ENCODE measurements at places on chromosomes 3 and 15.

DNA sequence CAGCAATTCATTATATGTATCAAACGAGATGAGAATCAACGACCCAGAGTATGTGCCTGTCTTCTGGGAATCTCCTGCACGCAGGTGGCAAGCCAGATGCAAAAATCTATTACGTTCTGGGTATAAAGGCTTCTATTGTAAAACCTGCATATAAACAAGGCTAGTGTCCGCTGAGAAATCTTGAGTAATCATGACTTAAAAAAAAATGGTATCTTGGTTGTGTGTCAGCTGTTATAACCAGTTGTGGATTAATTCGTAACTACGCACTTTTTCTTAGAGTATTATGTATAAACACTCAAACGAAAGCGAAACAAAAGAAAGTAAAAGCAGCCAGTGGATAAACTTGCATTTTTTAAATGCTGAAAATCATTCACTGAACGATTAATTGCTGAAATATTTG is 509.1 kb downstream of the RSL24D1 start:
- no peak for DNase-seq

GRCh38 chr15:70238917-70239316 is 141.2 kb upstream of the TLE3 start:
- no peak for DNase-seq

- DNase-seq, result no peak
These were observed 633.7 kb downstream of the MECOM start for GRCh38 chr3:169029674-169030285.

- DNase-seq, result no peak
These were observed 21.4 kb upstream of the JMJD7 start for GRCh38 chr15:41806291-41807181.

DNA sequence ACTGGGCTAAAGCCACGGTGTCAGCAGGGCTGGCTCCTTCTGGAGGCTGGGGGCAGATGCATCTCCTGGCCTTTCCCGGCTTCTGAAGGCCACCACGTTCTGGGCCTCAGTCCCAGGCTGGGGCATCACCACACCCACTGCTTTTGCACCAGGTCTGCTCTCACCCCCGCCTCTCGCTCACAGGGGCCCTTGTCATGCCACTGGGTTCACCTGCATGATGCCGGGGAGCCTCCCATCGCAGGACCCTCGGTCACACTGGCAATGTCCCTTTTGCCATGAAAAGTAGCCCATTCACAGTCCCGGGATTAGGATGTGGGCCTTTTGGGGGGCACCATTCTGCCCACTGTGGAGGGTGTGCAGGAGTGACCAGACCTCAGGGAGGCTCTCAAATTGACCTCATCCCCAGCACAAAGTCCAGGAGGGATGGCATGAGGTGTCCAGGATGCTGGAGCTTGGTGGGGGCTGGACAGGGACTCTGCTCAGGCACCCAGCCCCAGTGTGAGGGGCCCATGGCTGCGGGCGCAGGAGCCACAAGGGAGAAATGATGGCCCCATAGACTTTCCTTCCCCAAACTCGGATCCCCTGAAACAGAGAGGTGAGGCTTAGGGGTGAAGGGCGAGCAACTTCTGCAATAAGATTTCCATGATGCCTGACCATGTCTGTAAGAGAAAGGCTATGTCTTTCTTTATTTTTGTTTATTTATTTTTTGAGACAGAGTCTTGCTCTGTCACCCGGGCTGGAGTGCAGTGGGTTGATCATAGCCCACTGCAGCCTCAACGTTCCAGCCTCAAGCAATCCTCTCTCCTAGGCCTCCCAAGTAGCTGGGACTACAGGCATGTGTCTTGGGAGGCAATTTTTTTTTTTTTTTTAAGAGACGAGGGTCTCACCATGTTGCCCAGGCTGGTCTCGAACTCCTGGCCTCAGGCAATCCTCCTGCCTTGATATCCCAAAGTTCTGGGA is 189.1 kb downstream of the GOLGA6L6 start:
- no peak for DNase-seq

GRCh38 chr15:85005746-85006145 is 24.1 kb downstream of the PDE8A start:
- no peak for DNase-seq

DNA sequence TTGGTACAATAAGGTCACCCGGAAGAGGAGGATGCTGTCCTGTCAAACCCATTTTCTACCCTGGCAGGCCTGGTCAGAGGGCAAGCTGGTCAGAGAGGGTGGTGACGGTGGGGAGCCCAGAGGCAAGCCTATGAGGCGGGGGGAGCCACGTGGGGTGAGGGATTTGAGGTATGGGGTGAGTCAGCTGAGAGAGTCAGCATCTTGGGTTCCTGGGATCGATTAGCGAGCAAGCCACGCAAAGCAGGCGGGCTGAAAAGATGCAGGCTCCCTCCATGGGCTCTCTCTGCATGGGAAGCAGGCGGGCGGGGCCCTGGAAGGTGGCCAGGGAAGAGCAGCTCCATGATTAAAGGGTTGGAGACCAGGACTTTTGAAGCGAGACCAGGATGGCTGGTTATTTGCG is 48.1 kb downstream of the MAGEF1 start:
- no peak for DNase-seq

DNA sequence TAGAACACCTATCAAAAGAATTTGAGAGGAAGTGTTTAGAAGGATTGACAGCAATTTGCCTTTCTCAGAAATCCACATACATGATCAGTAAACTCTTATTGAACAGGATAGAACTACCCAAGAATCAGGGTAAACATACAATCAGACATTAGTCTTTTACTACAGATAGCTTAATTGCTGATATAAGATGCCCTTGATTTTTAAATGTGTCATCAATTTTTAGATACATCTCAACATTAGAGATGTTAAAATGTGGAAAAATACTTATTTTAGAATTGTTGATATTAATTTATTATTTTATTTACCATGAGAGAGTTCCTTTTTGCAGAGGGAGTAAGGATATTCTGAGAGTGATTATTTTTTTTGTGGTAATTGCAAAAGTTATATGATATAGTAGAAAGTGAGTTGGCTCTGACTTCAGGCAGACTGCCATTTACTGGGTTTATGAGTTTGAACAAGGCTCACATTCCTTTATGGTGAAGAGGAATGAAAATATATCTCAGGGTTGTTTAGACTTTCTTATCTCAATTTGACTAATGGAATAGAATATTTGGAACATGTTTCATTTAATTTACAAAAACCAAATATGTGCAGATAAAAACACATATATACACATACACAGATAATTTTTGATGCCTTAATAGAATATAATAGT is 302.8 kb upstream of the GOLIM4 start:
- DNase-seq, result no peak

DNA sequence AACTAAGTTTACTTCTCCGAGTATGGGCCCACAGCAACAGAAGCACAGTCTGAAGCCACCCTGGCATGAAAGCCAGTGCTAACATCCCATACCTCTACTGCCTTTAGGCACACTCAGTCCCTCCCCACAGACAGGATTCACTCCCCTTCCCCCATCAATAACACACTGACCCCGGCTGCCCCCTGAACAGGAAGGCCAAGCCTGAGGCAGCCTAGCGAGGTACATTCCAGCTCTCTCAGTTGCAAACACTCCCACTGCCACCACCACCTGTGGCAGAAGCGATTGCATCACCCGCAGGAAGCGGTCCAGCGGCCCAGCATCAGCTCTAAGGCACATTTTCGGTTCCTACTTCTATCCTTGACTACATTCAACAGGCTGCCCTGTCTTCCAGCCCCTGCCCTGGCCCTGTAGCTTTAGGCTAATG is 7.0 kb upstream of the BMF start:
- no peak for DNase-seq

- DNase-seq, result no peak
These were observed 207.5 kb downstream of the ZNF385D start for GRCh38 chr3:21543380-21544075.

DNA sequence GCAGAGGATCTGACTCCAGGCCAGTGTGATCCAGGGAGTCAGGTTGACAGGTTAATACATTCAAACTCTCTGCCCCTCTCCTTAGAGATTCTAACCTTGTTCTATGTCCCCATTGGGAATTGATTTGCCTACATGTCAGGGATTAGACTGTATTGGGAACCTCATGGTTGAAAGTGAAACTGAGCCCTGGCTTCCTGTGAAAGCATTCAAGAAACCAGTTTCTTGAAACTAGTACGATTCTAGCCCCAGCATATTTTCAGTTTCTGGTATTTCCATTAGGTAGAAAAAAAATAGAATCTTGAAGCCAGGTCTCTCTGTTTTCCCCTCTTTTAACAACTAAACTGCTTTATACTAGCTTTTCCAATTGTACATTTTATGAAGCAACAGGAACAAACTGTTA is 140.4 kb upstream of the ABI3BP start:
- DNase-seq, result no peak

- DNase-seq, result no peak
These were observed 201.3 kb downstream of the RBMS3 start for GRCh38 chr3:29481969-29482767.

DNA sequence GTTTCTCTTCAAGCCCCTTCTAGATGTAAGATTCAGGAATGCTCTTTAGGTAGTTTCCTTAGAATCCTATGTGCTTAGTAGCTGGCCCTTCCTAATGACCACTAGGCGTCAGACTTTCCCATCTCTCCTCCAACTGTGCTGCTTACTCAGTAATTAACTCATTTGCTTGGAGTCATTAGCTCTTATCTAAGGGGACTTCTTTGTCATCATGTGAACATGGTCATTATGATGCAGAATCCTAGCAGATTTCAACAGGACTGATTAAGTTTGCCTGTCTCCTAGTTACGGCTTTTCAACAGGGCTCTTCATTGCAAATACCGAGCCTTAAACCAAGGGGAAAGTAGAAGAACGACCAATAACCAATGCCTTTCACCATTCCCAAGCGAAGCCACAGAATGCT is 46.4 kb downstream of the GJD2 start:
- DNase-seq, result no peak

GRCh38 chr15:32844118-32844711 is 126.4 kb downstream of the GREM1 start:
- DNase-seq, result no peak

DNA sequence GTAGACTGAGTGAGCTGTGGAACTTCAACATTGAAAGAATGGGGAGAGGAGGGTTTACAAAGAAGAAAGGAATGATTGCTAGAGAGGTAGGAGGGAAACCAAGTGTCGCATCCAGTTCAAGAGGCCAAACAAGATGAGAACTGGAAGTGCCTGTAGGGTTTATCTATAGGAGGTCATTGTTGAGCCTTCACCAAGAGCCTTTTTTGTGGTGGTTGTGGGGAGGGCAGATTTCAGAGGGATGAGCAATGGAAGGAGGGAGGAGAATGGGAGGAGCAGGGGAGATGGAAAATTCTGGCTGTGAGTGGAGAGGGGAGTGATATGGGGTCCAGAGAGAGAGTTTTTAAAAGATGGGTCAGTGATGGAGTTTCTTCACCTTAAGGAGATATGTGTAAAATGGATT is 8.5 kb downstream of the PDIA5 start:
- DNase-seq, result no peak

GRCh38 chr3:61628636-61629035 is 67.3 kb downstream of the PTPRG start:
- DNase-seq, result no peak

DNA sequence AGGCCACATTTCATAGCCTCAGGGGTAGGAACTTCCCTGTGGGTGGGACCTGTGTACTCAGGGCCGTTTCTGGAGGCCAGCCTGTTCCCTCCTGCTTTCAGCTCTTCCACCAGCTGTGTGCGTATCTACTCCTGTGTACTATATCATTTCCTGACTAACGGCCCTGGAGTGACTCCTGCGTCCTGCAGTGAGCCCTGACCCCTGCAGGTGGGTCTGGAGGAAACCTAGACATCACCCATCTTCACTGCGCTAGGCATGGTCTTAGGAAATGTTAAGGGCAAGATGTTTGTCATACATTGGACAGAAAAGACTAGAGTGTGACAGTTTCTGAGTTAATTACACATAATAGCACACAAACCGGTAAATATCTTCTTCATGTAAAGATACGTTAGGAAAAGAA is 297.3 kb downstream of the GABRB3 start:
- DNase-seq, result no peak

- no peak for DNase-seq
These were observed 23.6 kb upstream of the MYLK start for GRCh38 chr3:123907720-123908119.

DNA sequence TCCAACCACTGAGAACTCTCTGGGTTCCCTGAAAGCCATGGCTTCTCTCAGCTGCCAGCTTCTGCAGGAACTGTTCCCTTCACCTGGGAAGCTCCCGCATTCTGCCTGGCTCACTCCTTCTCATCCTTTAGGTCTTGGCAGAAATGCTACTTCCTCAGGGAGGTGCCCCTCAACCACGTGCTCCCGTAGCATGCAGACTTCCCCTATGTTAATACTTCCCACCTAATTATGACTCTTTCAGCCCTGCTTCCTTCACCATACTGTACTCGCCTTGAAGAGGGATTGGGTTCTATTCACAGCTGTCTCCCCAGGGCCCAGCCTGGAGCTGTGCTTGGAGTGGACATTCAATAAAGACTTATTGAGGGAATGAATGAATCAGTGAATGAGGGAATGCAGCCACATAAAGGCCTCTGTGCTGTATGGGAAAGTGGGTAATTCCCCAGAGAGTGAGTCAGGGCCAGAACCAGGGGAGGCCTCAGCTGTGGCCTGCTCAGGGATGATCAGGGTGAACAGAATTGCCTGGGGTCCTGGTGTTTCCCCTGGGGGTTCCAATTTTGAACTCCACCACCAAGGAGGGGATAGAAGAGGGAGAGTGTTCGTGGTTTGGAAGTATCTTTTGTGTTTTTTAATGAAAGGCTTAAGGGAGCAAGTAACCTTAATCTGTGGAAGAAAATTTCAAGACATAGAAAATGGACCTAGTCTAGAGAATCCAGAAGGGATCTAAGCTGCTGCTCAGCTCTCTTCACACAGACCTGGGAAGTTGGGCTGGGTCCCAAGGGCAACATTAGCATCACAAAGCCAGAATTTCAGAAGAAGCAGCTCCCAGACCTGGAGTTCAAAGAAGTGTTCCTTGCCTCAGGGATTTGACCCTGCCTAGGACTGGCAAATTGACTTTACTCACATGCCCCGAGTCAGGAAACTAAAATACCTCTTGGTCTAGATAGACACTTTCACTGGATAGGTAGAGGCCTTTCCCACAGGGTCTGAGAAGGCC is 14.6 kb upstream of the FAM107A start:
- DNase-seq, result no peak

DNA sequence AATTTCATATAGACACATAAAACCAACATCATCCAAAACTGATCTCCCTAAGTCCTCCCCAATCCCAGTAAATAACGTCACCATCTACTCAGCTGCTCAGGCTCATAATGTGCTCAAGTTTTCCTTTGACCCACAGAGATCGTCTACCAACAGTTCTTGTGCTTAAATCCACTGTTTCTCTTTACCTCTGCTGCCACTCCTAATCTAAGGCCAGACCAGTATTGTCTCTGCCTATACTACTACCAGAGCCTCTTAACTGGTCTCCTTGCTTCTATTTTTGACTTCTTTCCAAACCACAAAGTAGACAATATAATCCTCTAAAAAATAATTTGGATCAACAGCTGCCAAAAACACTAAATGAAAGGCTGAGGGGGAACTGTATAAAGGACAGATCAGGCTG is 65.3 kb downstream of the CLASP2 start:
- DNase-seq, result no peak

DNA sequence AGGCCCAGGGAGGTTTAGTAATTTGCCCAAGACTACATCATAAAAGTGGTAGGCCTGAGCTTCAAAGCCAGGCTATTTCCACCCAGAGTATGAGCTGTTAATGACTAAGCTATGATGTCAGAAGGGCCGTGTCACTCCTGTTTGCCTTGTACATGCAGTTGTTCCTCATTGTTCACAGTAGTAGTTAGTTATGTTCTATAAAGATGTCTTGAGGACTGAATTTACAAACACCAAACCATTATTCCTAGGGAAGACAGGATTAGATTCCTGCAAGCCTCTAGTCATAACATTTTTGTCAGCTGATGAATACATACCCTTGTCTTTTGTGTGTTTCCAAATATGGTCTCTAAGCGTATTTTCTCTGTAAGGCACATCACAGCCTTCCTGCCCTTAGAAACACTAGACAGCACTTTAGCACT is 20.9 kb upstream of the LARS2 start:
- DNase-seq, result no peak

Data from activated CD4-positive, CD25-positive, alpha-beta regulatory T cell treated with anti-CD3 and anti-CD28 coated beads, Interleukin-2, amount 50 U/mL, for 16 hours (primary cell).